ENCODE measurements at places on chromosomes 2 and 18.

- no peak for DNase-seq
Observed at GRCh38 chr2:75289771-75290170, 90.5 kb upstream of the TACR1 start.

GRCh38 chr18:949724-950631, 45.3 kb downstream of the ADCYAP1 start:
- no peak for DNase-seq

DNA sequence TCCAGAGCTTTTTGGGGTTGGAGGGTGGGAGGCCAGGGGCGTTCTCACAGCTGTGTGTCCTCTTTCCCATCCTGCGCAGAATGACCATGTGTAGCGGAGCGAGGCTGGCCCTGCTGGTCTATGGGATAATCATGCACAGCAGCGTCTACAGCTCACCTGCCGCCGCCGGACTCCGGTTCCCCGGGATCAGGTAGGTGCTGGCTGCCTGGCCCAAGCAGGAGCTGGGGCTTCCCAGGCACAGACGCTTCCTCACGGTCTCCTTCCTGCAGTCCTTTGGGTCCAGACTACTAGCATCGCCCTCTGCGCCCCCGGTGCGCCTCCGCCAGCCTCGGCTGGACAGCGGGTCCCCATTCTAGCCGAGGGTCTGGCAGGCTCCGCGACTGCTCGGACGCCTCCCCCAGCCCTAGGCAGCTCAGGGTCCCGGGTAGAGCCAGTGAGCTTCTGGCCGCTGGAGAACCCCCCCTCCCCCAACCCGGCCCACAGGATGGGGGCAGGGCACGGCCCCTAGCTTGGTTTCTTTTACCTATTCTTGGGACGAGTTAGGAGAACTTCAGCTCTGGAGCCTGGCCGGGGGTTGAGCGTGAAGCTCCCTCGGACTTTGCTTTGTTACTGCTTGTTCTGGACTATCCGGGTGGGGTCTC, 756 bp downstream of the ADCYAP1 start:
- DNase-seq = no peak

DNA sequence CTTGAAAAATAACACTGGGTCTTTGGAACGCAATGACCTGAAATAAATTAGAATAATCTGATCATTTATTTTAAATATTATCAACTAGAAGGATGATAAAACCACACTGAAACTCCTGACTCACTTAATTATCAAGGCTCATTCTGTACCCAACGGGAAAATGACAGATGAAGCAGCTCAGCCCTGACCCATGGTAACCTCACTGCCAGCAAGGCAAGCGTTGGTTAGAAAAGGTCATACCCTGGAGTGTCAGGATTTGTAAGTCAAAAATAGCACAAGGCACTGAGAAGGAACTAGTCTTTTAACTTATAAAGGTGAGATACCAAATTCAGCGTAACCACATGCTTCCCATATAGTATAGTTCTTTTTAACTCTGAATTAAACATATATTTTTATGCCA, 277.5 kb downstream of the ETAA1 start:
- DNase-seq = no peak

Measured in CD8-positive, alpha-beta T cell (primary cell).